Hematopoietic multipotent progenitor cell (in vitro differentiated cells): ENCODE measurements at places on chromosomes 2 and 18.

GRCh38 chr2:200655918-200656580 is 70.2 kb downstream of the AOX1 start:
- no peak for DNase-seq

DNA sequence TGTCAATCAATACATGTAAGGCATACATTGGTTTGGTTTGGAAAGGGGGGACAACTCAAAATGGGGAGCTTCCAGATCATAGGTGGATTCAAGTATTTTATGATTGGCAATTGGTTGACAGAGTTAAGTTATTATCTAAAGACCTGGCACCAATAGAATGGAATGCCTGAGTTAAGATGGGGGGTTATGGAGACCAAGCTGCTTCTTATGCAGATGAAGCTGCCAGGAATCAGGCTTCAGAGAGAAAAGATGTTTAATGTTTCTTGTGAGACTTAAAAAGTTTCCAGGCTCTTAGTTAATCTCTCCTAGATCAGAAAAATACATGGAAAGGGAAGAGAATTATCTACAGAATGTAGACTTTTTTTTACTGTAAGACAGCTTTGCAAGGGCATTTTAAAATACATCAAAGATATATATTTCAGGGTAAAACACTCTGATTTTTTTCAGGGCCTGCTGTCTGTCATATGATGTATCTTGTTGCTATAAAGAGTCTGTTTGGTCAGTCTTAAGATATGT is 1343.2 kb upstream of the LRRTM1 start:
- DNase-seq, result no peak

DNA sequence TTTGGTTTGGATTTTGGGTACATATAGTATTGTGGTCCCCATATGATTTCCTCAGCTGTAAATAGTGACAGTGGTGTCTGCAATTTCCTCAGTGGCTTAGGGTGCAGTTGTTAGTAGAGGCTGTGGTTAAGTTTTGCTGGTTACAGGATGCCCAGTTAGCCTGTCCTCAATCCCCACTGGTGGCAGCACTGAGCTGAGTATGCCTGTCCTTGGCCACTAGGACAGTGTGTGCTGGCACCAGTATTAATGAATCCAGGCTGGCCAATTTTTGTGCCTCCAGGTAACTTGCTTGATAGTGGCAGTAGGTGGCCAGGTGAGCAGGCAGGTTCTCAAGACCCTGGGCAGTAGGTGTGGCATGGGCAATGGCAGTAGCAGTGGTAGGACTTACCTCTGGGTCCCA is 973.1 kb downstream of the TMEM182 start:
- no peak for DNase-seq

DNA sequence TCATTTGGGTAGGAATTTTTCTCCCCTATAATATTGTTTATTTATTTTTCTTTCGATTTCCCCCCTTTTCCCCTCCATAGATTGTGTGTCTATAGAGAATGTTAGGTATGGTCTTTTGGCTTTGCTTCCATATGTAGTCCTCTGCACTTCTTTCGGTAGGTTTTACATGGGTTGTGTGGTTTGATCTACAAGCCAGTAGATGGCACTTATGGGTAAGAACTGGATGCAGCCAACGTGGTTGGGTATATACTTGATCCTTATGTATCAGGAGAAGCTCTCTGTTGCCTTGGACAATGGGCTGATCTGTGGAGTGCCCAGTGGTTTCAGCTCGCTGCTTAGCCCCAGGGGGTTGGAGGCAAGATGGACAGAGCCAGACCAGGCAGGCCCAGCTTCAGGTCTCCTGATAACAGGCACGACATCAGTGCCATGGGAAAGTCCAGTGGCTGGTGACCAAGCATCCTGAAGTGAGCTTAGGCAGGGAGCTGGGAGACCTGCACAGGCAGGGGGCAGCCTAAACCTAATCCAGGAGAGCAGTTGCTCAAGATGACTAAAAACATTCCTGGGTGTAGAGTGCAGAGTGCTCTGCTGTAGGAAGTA is 488.3 kb downstream of the CCDC85A start:
- no peak for DNase-seq

GRCh38 chr2:32627814-32628579 is at the start of gene TTC27:
TTC27 (plus strand) TSS chr2:32628050; CDS start chr2:32628293, 243 bp downstream.
- peak; percentile 98 for DNase-seq

DNA sequence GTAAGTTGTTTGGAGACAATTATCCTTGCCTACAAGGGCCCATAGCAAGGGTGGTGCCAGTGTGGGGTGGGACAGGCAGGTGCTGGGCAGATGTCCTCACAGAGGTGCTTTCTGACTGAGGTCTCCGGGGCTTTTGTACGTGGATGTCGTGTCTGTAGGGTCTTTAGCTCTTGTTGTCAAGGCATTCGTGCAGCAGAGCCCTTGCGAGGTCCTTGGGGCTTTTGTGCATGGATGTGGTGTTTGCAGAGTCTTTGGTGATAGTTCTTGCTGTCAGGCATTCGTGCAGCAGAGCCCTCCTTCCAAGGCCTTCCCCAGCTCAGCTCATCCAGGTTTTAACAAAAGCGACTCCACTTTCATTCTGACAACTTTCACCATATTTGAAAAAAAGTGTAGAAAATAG is 116.0 kb upstream of the TMEM18 start:
- DNase-seq, result no peak

DNA sequence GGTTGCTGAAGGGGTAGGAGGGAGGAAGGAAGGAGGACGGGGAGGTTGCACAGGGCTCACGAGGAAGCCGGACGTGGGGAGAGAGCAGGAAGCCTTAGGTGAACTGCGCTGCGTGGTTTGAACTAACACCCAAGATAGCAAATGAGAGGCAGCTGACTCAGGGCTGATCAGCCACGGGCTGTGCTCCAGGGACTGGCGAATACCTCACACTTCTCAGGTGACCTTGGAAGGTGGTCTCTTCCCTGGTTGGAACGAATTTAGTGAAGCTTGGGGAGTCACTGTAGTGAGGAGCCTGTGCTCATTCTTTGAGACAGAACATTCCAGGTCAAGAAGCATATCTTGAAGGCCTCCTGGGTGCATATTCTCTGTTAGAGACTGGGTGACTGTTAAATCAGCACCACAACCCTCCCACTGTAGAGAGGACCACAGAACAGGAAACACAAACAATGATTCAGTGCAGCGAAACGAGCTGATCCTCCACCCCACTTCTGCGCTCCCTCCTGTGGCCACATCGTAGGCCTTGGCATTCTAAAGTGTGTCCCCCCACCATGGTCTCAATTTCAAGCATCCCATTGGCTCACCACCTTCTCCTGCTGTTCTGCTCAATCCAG is 33.8 kb downstream of the TOGARAM2 start:
- peak; percentile 55 for DNase-seq

- DNase-seq, result no peak
These were observed 587 bp upstream of the TANK start for GRCh38 chr2:161159456-161160225.

DNA sequence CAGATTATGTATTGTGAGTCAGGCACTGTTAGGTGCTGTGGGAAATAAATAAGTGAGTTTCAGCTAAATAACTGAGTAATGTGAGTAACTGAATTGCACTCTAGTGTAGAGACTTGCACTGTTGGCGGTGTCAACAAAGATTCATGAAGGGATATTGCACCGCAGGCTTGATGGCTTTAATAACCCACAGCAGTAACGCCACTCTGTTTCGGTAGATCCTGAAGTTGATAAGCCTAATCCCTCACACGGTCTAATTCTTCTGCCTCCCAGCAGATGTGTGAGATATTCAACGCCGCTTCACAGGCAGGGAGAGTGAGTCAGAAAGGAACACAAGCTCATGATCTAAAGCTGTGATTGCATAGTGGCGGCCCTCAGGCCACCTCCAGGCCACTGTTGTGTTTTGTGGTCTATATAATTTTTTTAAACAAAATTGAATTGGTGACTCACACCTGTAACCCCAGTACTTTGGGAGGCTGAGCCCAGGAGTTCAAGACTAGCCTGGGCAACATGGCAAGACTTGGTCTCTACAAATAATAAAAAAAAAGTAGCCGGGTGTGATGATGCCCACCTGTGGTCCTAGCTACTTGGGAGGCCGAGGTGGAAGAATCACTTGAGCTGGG is 94.3 kb downstream of the LIPG start:
- DNase-seq, result no peak

DNA sequence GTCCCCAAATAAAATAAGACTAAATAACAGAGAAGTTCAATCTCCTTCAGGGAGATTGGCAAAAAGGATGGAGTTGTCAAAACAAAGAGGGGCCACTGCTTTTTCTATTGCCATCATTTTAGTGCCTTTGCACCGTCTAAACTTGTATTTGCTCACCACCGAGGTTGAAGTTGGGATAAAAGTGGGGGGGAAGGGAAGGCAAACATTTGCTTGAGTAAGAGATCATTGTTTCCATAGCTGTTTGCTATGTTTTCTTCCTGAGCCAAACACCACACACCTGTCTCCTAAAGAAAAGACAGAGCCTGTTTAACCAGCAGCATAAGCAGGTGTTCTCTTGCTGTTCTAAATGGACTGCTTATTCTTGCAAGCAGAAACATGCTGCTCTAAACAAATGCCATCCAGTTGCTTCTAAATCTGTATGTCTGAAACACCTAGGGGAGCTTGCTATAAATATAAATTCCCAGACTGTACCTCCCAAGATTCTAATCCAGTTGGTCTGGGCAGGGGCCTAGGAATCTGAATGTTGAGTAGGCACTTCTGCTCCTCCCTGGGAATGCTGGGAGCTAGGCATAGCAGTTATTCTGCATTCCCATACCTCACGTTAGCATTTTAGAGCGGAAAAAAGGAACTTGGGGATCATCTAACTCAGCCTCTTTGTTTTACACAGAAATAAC is 179.4 kb upstream of the ARL4C start:
- no peak for DNase-seq

DNA sequence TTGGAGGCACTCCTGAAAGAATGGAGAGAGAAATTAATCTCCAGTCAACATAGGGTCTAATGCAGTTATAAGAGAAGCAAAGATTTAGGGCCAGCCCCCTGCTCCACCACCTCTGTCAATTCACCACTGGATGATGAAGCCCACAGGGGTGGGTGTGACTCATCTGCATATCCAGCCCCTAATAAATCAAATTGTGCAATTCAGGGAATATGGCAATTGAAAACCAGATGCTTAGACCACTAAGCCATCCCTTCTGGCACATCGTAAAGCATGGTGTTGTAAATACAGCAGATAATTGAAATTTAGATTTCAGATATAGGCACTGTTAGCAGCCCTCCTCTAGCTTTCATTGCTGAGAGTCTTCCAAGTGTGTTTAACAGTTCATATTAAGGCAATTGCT is 541.4 kb downstream of the PARD3B start:
- DNase-seq, result no peak

- no peak for DNase-seq
These were observed 4.8 kb downstream of the UGP2 start for GRCh38 chr2:63846487-63846886.

- DNase-seq, result peak; percentile 27
These were observed 633 bp upstream of the ILKAP start for GRCh38 chr2:238203973-238204683.

DNA sequence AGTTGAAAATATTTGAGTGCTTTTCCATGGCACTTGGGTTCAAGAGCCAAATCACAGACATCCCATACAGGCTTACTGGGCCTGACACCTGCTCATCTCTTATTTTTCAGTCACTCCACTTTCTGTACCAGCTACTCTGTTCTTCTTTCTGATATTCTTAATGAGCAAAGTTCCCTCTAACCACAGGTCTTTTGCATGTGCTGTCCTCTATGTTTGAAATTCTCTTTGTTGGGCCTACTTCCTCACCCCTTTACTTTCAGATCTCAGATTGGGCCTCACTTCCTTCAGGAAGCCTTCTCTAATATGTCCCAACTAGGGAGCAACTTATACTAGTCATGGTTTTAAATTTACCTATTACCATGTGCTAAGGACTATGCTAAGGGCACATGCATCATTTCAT is 81.8 kb upstream of the RBMS1 start:
- DNase-seq, result no peak
